ENCODE measurements at places on chromosomes 4 and X. TPM values are rescaled to one million over a fixed set of nuclear protein-coding genes. Genes with fewer than 3 reads are reported as not detected.

DNA sequence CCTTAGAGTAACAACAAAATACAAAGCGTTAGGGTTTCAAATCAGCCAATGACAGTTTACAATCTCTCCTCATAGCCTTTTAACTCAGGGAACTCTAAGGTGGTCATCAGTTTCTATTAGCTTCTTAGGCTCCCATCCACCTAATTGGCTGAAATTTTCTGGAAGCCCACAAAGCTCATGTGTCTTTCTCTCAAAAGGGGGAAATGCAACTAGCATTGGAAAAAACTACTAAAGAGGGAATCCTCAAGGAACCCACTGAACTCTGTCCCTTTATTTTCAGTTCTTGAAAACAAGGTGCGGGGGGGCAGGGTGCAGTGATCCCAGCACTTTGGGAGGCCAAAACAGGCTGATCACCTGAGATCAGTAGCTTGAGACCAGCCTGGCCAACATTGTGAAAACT, 56.4 kb downstream of the PDGFC start:
- DNase-seq, result no peak

DNA sequence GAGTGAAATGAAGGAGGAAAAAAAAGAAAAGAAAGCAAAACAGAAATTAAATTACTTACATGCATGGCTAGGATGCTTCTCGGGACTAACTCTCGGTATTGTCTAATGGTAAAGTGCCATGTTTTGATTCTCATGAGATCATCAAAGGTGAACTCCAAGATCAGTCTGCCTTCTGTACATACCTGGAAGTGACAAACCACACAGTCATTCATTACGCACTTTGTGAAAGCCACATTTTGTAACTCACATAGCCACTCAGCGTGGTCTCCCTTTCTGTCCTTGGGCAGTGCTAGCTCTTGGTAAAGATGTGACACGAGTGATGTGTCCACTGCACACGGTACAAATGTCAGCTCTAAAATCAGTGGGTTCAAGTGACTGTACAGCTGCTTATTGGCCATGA, 309.8 kb downstream of the LDB2 start:
- DNase-seq, result no peak

Gene PSAPL1
- not detected for total RNA-seq

GRCh38 chr4:87543835-87544461, 14.8 kb upstream of the SPARCL1 start:
- DNase-seq, result no peak

GRCh38 chr4:44446801-44447562, 1.6 kb downstream of the KCTD8 start:
- no peak for DNase-seq

Data from B cell (primary cell).